Urinary bladder (tissue), 4 donors: ENCODE measurements at places on chromosomes 12 and 14. TPM values are rescaled to one million over a fixed set of nuclear protein-coding genes. Genes with fewer than 3 reads are reported as not detected.

DPPA3 gene
- total RNA-seq, result not detected

MUCL1 gene
- total RNA-seq, result not detected

WDR20 gene
- 27.0 TPM for total RNA-seq

DNA sequence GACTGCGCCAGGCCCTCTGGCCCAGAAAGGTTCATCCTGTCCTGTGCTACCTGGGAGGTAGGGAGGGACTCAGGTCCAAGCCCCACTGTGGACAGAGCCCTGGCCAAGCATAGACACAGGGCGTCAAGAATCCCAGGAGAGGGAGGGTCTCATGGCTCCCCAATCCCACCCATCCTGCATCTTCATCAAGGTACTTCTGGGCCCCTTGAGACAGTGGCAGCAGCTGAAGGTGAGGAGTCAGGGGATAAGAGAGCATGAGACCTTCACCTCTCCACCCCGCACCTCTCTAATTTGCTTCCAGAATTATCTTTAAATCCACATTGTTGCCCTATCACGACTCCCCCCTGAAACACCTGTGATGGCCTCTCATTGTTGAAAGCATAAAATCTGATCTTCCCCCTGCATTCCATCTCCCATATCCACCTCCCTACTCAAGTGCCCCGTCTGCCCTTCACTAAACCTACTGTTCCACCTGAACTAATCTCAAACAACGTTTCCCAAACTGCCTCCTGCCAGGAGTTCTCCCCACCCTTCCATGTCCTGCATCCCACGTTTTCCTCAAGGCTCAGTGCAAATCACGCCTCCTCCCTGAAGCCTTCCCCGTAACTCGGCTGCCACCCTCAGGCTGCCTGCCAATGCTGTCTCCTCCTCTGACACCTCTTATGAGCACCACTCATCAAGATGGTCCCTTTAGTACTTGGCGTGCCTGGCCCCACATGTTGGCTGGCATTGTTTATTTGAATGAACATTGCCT, 27.1 kb downstream of the KRT18 start:
- DNase-seq, result no peak

DNA sequence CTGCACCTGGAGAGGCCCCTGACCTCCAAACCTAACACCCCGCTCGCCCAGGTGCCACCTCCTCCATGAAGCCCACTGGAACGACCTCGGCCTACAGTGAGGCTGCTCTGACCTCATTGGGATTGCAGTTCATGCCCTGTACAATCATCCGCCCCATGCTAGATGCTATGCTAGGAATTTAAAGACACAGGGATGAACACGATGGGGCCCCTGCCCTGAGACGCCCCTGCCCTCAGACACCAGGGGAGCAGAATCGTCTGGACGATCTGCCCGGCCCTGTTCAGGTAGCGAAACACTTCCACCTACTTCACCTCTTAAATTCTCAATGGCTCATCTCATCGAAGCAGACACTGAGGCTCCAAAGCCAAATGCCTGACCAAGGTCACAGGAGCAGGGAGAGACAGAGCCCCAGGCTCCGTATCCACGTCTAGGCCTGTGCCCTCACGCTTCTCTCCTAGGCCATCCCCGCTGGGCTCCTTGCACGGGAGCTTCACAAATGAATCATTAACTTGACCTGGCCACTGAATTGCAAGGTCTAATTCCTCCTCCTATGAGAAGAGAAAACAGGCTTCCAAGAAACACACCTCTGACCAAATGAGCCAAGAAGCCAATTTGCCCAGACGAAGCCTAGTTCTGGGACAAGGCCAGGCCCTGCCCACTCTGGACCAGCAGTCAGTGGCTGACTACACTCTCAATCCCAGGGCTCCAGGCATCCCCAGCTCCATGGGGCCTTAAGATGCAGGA, 35.2 kb downstream of the SCARB1 start:
- no peak for DNase-seq

DNA sequence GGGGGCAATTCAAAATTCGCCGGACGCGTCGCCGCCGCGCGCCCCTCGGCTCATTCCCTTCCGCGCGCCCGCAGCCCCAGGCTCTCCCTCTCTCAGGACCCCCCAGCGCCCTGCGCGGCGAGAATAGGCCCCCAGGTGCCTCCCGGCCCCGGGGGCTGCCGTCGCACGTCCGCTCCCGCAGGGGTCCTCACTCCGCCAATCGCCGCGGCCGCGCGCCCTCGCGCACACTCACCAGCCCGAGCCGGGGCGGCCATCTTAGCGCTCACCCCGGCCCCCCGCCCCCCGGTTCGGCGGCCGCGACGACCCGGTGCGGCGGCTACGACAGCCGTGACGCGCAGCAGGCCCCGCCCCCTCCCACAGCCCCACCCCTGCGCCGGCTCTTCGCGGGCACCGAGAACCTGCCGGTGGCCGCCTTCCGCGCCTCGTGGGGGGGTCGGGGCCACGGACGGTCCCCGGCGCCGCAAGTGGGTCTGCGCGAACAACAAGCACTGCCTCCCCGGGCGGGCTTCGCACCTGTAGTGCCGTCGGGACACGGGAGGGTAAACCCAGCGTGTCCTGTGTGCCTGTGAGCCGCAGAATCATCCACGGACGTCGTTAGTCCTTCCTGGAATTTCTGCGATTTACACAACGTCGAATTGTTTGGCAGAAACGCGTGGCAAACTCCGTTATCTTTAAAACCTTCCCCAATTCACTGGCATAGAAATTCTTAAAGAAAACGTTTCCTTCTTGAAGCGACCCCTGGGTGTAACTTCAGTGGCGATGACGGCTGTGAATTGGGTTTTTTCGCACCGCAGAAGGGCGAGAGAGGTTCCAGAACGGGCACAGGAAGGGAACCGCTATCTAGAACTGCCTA, 2.5 kb downstream of the USP44 start:
- no peak for DNase-seq

GRCh38 chr12:70033310-70033709, 208.3 kb downstream of the MYRFL start:
- no peak for DNase-seq

DNA sequence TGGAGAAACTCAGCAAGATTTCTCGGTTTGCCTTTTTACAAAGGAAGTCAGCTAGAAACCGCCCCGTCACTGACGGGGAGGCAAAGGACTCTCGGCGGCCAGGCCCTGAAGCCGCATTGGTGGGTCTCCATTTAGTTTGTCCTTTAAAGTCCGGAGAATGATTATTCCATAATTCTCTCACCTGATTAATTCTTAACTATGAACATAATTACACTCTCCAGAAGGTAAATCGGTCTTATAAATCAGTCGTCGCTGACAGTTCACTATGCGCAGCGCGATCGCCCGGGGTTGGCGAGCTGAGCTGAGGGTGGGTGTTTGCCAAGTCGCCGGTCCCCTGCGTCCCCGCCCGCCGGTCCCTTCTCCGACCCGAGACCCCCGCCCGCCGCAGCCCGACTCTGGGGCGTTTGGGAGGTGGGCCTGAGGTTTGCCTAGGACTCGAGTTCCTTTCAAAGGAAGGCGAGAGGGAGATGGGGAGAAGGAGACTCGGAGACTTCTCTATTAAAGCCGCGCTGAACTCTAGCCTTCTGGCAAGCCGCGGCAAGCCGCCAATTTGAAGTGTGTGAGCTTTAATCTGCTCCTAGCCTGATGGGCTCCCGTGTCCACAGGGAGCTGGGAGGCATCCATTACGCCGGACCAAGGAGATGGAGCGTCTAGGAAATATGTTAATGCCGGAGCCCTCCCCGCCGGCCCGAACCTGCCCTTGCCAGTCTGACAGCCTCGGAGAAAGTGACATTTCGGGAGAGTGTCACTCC, 392.9 kb downstream of the NOVA1 start:
- no peak for DNase-seq

DNA sequence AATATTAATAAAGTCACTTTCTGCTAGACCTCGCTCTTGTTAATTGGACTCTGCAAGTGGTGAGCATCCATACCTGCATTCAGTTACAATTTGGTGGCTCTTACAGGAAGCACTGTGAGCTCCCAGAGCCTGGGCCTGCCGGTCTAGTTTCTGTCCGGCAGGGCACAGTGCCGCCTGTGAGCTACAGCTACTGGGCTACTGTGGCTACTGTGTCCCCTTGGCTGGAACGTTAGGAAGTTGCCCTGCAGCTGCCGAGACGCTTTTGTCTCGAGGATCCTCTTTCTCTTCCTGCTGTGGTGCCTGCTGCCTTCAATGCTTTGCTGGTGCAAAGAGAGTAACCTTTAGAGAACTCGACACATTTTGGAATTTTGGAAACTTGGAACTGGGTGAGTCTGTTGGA, 44.6 kb upstream of the PTGDR start:
- DNase-seq, result no peak

DNA sequence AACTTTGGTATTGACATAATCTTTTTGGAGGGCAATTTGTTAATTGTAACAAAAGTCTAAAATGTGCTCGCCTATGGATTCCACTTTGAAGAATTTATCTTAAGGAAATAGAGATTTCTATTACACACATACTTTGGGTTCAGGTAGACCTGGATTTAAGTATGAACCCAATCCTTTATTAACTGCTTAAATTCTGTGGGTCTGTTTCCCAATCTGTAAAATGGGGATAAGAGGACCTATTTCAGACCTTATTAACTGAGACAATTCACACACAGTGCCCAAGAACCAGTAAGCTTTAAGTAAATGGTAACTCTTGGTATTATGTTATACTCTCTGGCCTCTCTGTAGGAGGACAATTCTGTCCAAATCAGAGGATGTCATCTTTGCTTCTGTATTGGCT, 822 bp upstream of the EIF2B2 start:
- no peak for DNase-seq
